ENCODE measurements at places on chromosomes 7 and 10.

DNA sequence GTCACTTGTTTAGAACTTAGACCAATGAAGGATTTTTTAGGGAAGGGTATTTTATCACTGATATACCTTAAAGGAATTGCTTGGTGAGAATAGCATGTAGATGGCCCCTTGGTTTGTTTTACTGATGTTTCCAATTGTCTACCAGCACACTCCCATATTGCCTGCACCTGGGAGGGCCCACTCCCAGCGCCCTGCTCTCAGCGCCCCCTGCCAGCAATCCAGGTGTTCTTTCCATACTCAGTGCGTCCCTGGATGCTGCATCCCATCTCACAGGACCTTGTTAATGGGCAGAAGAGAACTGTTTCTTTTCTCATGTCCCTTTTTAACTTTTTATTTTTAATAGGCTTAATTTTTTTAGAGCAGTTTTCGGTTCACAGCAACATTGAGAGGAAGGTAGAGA lies 24.1 kb upstream of the SFRP5 start:
- DNase-seq, result no peak

DNA sequence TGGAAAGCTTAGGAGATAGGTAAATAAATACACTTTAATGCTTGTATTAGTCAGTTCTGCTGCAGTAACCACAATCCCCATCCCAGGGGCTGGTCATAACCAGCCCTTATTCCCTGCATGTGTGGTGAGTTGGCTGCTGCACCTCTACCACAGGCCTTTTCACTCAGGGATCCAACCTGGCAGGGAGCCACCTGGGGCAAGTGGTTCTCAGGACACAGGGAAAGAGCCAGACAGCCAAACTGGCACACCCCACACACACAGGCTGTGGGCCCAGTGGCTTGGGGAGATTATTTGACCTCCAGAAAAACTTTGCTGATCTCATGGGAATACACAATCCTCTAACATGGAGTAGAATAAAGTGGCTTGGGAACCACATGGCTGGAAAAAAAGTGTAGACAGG lies 400.0 kb upstream of the RNF32 start:
- no peak for DNase-seq

- no peak for DNase-seq
Measured at GRCh38 chr10:71438761-71439160, 42.0 kb downstream of the CDH23 start.

GRCh38 chr10:96678725-96679124 lies 41.6 kb downstream of the PIK3AP1 start:
- DNase-seq, result no peak

GRCh38 chr7:25753837-25754236 lies 398.2 kb upstream of the NFE2L3 start:
- no peak for DNase-seq

DNA sequence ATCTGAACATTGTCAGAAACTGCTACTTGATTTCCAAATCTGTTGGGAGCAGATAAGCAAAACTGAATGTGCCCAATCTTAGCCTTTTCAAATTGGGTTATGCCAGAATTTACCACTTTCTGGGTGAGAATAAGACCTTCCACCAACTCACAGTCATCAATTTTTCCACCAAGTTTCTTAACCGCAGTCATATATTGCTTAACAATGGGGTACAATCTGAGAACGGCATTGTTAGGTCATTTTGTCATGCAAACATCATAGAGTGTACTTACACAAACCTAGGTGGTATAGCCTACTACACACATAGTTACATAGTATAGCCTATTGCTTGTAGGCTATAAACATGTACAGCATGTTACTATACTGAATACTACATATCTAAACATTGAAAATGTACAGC lies 16.0 kb downstream of the MRPS33 start:
- no peak for DNase-seq

GRCh38 chr10:5951721-5952407 lies 25.5 kb downstream of the IL15RA start:
- DNase-seq, result no peak

Data from stimulated activated CD8-positive, alpha-beta memory T cell treated with anti-CD3 and anti-CD28 coated beads, Interleukin-15, amount 100 ng/mL, for 1 hour (primary cell).